ENCODE measurements at places on chromosomes 3 and 15. TPM values are rescaled to one million over a fixed set of nuclear protein-coding genes. Genes with fewer than 3 reads are reported as not detected.

GRCh38 chr15:39199076-39199475 lies 381.8 kb upstream of the THBS1 start:
- DNase-seq: peak; percentile 75

DNA sequence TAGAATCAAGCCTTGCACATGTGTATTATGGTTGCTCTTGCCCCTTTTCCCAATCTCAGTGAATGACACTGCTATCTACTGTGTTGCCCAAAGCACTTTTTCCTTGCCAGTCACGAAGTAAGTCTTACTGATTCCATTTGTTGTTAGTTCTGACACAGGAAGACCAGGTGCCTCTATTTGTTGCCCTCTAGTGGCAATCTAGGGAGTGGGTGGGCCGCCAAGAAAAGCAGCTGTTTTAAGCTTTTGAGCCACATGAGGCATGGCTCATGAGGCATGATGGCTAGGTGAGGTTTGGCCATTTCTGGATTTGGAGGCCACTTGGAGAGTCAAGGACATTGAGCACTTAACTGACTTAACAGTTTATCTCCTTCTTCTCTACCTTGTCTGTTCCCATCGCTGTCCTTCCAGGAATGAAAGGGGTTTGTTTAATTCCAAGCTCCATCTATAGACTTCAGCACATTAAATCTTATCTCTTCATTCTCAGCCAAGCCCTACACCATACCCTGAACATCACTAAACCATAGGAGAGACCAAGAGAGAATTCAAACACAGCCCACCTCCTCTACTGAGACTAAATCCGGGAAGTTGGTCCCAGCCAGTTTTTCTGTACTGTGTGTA lies 103.1 kb downstream of the HCN4 start:
- peak; percentile 32 for DNase-seq

DNA sequence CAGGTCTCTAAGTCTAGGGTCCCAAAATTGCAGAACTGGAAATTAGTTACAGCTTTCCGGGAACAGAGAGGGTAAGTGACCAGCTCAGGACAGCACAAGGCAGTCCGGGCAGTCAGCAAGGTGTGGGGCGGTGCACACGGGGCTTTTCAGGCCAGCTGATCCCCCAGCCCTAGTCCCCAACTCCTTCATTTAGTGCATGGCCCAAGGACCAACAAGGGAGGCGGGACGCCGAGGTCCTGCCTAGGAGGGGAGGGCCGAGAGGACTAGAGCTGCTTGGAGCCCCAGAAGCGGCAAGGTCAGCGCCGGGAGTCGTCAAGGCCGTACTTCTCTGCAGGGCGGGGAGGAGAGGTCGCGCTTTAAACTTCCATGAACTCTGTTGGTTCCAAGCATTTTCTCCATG lies 2.0 kb upstream of the PDE8A start:
- no peak for DNase-seq

GRCh38 chr3:15332405-15333098 lies at the start of gene SH3BP5:
TSS of gene SH3BP5 (minus strand) at chr3:15332586. CDS start at chr3:15332408, 178 bp downstream.
- peak; percentile 73 for DNase-seq

- DNase-seq: no peak
These were observed 246.8 kb upstream of the ROBO1 start for GRCh38 chr3:80014576-80014975.

DNA sequence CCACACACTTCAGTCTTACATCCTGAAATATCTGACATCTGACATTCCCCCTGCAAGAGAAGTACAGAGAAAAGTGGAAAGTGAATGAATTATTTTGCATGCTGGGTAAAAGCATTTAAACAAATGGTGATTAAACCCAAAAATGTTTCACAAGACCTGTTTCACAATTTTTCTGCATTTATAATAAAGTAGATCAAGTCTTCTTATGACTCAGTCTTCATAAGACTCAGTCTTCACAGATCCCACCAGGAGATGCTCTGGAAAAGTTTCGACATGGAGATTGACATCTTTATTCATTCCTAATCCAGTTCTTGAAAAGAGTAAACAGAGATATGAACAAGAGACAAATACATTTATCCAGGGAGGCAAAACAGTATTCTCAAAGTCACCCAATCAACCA lies 13.2 kb upstream of the EDC3 start:
- no peak for DNase-seq

DNA sequence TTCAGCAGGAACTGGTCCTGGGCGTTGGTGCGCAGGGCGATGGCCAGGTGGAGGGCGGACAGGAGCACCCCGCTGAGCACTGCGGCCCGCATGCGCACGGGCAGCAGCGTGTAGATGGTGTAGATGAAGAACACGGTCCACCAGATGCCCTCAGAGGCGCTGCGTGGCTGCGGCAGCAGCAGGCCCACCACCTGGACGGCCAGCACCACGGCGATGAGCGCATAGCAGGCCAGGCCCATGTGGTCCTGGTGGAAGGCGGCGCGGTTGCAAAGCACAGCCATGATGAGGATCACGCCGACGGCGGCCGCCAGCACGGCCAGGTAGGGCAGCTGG lies 1.5 kb downstream of the ADCY5 start:
- DNase-seq: no peak

DNA sequence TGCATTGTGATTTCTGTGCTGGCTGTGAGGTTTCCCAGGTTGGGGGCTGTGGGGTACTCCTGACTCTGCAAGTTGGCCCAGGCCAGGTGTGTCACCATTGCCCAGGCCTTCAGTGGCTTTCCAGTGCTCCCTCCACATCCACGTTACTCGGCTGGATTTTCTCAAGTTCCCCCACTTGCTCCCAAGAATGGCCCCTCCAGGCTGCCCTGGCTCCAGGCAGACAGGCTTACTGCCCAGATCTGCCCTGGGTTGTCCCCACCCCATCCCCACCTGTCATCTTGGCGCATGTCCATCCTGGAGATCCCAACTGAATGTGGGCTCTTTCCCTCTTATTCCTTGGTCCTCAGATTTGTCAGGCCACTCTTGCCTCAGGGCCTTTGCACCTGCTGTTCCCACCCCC lies 3.6 kb downstream of the APBA2 start:
- no peak for DNase-seq

GRCh38 chr15:39592500-39592899 lies 11.6 kb downstream of the THBS1 start:
- DNase-seq: no peak

DNA sequence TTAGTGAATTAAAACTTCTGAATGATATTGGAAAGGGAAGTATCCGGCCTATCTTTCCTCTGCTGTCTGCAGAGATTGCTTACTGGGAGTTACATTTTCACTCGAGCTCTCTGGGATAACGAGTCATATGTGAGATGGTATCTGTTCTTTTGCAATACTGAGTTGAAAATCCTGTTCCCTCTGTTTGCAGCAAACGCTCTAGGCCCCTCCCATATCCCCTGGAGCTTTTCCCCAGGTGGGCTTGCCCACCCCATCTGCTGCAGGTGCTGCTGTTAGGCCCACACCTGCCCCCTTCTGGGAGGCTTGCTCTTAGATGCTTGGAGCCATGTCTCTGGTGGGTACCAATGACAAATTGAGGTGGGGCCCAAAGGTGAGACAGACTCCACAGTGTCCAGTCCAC lies 42.7 kb upstream of the MTMR10 start:
- DNase-seq: no peak

DNA sequence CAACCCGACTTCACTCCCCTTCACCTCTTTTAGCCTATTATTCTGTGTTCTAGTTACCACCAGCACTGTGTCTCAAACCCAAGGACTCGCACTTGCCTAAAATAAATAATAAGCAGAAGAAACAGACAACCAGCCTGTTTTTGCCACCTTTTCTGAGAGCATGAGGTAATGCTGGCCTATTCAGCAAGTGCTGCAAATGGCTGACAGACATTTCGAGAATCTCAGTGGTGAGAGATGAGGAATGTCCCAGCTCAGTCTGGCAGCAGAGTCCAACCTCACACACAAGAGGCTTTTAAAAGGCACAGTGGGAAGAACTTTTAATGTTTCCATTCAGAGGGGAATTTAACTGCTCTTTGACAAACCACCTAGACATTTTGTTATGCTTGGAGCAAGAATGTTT lies 143.3 kb upstream of the GMNC start:
- DNase-seq: no peak

DNA sequence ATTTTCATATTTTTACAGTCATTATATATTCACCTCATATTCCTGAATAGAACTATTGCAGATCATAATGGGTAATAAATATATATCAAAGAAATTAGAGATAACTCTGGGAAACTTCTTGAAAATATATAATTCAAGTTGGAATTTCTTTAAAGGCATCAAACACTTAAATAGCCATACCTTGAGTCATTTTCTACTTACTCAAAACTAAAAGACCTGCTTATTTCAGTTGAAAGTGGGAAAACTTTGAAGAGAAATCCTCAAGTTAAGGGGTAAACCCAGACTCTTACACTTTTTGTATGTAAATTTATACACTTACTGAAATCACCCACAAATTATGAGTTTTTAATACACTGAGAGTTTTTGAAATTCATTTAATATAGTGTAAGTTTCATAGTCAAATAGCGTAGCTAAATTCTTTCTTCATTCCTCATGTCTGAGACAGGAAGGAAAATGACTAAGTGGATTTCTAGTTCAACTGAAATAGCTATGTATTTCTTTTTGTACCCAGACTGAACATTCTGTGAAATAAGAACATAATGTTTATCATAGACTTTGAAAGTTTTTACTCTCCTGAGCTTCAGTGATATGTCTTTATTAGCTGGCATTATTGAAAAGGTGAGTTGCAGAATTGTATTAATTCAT lies 4.6 kb upstream of the ALCAM start:
- no peak for DNase-seq

DNA sequence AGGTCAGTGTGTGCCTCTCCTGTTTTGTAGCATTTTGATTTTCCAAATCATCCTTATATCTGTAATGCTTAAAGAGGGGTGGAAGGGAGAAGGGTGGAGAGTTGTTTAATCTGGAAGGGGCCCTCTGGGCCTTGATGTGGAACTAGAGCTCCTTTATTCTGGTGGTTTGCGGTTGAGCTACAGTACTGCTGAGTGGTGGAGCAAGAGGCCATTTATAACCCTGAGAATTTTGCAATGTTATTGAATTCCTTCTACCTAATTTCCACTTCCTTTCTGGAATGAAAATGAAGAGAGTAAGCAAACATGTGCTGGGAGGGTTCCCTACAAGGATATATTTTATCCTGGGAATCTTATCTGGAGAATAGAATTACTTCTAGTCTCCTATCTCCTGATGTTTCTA lies 35.3 kb upstream of the TUBGCP5 start:
- DNase-seq: no peak

GRCh38 chr3:59802045-59802444 lies 752.2 kb upstream of the CFAP20DC start:
- no peak for DNase-seq

DNA sequence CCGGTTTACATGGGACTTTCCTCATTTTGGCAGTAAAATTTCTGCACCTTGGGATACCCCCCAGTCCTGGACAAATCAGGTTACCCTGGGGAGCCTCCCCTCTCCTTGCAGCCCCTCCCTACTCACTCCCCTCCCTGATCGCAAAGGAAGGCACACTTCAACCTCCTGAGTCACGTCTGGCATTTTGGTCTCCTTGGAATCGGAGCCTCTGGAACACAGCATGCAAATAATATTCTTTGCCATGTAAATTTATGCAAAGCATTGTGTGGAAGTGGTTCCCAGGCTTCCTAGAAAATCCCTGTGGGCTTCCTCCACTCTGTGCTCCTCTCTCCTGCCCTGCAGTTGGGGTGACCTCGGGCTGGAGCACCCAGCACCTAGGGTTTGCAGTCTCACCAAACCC lies 11.6 kb downstream of the SCN5A start:
- no peak for DNase-seq

DNA sequence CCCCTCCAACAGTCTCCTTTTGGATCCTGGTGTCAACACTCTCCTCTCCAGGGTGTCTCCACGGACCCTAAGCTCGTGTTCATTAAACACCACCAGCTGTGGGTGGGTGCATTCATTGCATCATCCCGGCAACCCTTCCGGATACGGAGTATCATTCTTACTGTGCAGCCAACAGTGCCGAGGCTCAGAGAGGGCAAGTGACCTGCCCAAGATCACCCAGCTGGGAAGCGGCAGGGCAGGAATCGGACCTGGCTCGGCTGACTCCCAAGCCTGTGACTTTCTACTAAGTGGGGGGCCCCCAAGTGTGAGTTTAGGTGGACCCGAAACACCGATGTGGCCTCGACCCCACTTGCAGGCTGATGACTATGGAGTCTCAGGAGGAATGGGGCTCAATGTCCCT lies 20.4 kb downstream of the H1-8 start:
- no peak for DNase-seq

The SLC12A6 gene
- 18.4 TPM for total RNA-seq

The BNC1 gene
- 0.49 TPM for total RNA-seq

The SUSD5 gene
- 9.5 TPM for total RNA-seq

The TPRG1 gene
- total RNA-seq: 7.7 TPM

The TGM5 gene
- not detected for total RNA-seq
